Uterus (tissue), 4 donors: ENCODE measurements at places on chromosomes 5 and 9. TPM values are rescaled to one million over a fixed set of nuclear protein-coding genes. Genes with fewer than 3 reads are reported as not detected.

DNA sequence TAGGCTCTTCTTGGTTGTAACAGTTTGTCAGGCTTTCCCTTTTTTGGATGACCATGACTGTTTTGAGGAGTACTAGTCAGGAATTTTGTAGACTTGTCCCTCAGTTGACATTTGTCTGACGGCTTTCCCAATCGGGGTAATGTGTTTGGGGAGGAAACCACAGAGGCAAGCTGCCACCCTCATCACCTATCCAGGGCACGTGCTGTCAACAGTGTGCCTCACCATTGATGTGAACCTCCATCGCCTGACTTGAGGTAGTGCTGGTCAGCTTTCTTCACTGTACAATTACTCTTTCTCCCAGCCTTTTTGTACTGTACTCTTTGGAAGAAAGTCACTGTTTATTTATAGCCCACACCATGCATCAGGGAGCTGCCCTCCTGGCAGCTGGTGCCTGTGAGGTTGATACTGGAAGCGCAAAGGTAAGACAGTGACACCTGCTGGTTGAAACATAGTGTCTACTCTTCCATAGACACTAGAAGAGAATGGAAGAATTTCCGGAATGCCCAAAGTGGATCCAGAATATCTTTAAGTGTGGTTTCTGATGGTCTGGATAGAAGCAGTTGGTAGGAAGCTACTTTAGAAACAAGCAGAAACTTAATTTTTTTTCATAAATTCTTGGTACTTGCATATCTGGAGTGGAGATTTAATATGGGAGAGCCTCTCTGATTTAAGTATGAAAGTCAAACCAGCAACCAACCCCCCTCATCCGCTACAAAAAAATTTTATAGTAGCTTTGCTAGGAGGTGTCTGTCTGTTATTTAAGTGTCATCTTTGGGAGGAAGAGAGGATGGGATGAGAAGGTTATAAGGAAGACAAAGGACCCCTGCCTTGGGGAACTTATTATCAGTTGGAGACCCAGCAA, 69.3 kb downstream of the SNX30 start:
- no peaks in the 10 kb centered on the region for H3K4me1 ChIP-seq
- no peaks in the 10 kb centered on the region for H3K36me3 ChIP-seq
- no peak overlapping the region for H3K4me3 ChIP-seq
- no peaks in the 10 kb centered on the region for H3K27me3 ChIP-seq
- H3K27ac ChIP-seq, result no peak overlapping the region

- H3K4me3 ChIP-seq, result no peak overlapping the region
- DNase-seq, result no peak
- H3K27ac ChIP-seq, result no peak overlapping the region
- H3K4me1 ChIP-seq, result no peaks in the 10 kb centered on the region
Measured at GRCh38 chr9:249025-249424, 34.4 kb downstream of the DOCK8 start.

PCDHB4 gene
- total RNA-seq, result 4.2 TPM

- peaks cover 4% of the 10 kb centered on the region for H3K4me1 ChIP-seq
- no peaks in the 10 kb centered on the region for H3K36me3 ChIP-seq
- no peak overlapping the region for H3K4me3 ChIP-seq
- no peak overlapping the region for H3K27ac ChIP-seq
- no peak for DNase-seq
Measured at GRCh38 chr9:121559183-121559582, 59.5 kb upstream of the GGTA1 start.

DNA sequence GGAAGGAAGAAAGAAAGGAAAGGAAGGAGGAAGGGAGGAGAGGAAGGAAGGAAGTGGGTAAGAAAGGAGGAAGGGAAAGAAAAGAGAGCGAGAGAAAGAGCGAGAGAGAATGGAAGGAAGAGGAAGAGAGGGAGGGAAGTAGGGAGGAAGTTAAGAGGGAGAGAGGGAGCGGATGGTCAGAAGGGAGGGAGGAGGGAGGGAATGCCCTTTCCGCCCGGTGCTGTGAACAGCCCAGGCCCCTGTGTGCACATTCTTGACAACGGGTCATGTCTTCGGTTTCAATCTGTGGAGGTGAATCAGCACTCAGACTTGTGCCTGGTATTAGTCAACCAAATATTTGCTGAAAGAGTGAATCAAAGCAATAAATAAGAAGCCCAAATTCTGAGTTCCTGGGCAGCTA, 39.2 kb downstream of the PRUNE2 start:
- H3K4me1 ChIP-seq, result peaks cover 7% of the 10 kb centered on the region
- peak overlapping the region; percentile 93 for H3K27ac ChIP-seq
- H3K36me3 ChIP-seq, result no peaks in the 10 kb centered on the region

DNA sequence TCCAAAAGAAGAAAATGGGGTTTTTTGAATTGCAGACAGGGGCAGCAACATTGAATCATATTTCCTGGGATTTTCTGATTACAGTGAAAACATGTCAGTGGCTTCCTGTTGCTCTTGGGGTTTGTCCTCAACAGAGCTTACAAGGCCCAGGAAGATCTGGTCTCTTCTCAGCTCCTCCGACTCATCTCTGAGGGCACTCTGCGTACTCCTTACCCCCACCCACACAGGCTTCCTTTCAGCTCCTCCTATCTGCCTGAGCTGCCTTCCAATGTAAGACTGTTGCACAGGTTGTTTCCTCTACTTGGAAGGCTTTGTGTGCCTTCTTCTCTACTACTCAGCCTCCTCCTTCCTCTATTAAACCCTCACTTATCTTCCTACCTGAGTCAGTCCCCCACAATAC, 245.1 kb upstream of the MEF2C start:
- H3K4me1 ChIP-seq, result no peaks in the 10 kb centered on the region
- DNase-seq, result no peak
- H3K27ac ChIP-seq, result no peak overlapping the region

DNA sequence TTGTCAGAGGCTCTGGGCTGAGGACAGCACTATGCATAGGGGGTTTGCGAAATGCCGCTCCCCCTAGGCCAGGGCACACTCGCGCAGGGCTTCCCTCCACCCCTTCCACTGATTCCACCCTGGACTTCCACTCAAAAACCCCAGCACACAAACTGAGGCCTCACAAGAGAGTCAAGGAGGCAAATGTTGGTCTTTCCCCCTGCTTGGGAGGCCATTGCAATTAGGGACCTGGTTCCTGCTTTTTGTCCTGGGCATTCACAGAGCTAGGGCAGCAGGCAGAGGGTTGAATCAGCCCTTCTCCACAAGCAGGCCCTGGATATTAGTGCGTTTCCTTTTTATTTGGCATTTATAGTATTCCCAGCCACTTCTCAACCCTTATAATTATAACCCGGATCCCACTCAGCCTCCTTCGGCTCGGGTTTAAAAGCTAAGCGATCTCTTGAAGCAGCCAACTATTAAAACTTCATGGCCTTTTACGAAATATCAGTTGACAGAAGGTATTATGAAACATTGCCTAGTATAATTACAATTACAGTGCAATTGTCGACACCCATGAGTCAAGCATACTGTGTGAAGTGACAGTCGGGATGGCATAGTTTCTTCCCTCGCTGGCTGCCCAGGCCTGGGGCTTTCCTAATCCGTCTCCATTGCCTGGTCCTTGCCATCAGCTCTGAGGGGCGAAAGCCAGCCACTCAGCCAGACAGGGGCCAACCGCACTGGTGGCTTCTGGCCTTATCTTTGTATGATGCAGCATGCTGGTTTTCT, 285.5 kb upstream of the MAP3K1 start:
- no peak overlapping the region for H3K4me3 ChIP-seq
- no peak for DNase-seq
- no peaks in the 10 kb centered on the region for H3K4me1 ChIP-seq
- H3K27ac ChIP-seq, result no peak overlapping the region

DNA sequence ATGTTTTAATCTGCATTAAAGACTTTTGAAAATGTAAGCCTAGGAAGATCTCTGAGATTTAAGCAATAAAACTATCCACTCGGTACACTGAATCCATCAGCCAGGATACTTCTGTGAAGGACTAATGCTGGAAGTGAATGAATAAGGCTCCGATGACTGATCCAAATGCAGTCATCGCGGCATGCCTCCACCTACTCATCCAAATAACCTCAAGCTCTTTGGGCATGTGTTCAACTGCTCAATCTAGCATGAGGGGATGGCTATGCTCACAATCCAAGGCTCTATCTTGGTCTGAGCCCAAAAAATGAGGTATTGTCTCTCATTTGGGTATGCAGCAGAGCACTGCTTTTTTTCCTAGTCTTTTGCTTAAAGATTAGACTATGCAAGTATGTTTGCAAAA, 19.2 kb downstream of the MARCHF3 start:
- H3K4me3 ChIP-seq, result no peak overlapping the region
- H3K4me1 ChIP-seq, result no peaks in the 10 kb centered on the region
- DNase-seq, result no peak
- H3K27ac ChIP-seq, result no peak overlapping the region

KLF4 gene
- total RNA-seq, result 152 TPM

- no peak for DNase-seq
- H3K27me3 ChIP-seq, result no peaks in the 10 kb centered on the region
- no peak overlapping the region for H3K27ac ChIP-seq
- H3K4me3 ChIP-seq, result no peak overlapping the region
- H3K4me1 ChIP-seq, result no peaks in the 10 kb centered on the region
Measured at GRCh38 chr5:40442346-40442745, 237.4 kb upstream of the PTGER4 start.

DNA sequence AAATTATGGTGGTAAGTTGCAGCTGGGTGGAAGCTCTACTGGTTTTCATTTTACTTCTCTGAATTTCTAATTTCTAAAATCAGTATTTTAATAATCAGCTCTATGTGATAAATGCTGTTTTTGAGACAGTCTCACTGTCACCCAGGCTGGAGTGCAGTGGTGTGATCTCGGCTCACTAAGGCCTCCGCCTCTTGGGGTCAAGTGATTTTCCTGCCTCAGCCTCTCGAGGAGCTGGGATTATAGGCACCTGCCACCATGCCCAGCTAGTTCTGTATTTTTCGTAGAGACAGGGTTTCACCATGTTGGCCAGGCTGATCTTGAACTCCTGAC, 1.5 kb upstream of the RALGDS start:
- peak overlapping the region; percentile 88 for H3K27ac ChIP-seq
- no peak overlapping the region for H3K4me3 ChIP-seq
- no peak for DNase-seq
- H3K36me3 ChIP-seq, result no peaks in the 10 kb centered on the region
- H3K4me1 ChIP-seq, result no peaks in the 10 kb centered on the region

GRCh38 chr9:87500491-87501270, 3.0 kb downstream of the DAPK1 start:
- no peaks in the 10 kb centered on the region for H3K36me3 ChIP-seq
- no peak for DNase-seq
- H3K4me3 ChIP-seq, result no peak overlapping the region

DNA sequence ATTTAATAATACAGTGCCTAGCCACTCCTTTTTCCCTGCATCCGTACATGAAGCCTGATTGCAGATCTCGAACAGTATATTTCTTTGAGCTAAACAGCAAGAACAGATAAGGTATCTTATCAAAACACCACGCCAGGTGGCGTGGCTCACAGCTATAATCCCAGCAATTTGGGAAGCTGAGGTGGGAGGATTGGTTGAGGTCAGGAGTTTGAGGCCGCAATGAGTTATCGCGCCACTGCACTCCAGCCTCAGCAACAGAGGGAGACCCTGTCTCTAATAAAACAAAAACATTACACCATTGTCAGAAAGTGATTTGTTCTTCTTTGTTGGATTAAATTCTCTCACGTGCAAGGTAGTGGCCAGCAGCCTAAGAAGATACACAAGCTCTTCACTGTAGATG, 291.2 kb upstream of the DMRT1 start:
- H3K27ac ChIP-seq, result no peak overlapping the region
- no peaks in the 10 kb centered on the region for H3K36me3 ChIP-seq
- H3K27me3 ChIP-seq, result no peaks in the 10 kb centered on the region
- no peak overlapping the region for H3K4me3 ChIP-seq
- H3K4me1 ChIP-seq, result no peaks in the 10 kb centered on the region

CDH6 gene
- total RNA-seq, result 23.4 TPM

DNA sequence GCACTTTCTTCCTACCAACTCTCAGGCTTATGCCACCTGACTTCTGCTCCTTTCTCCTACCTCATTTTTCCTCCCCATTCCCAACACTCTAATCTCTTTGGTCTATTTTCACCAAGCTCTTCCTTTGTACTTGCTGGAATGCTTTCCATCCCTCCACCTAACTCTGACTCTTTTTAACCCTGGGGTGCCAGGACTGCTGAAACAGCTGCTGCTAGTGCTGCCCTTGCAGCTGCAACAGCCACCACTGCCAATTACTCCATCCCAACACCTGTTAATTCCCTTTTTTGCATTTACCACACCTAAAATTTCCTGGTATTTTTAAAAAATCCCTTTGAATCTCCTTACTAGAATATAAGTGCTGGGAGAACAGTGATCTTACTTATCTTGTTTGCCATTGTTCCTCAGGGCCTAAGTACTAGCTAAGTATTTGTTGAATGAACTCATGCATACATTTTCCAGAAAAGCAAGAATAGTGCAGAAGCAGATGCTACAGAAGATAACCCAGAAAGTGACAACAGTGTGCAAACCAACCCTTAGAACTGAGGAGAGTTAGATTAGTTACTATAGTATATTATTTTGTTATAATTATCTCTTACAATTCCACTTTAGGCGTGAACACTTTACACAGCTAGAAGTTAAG, 11.5 kb downstream of the NADK2 start:
- no peak overlapping the region for H3K27ac ChIP-seq
- no peaks in the 10 kb centered on the region for H3K36me3 ChIP-seq
- no peaks in the 10 kb centered on the region for H3K27me3 ChIP-seq
- peaks cover 4% of the 10 kb centered on the region for H3K4me1 ChIP-seq

CBY3 gene
- not detected for total RNA-seq

TLR4 gene
- total RNA-seq, result 25.6 TPM

SLC6A19 gene
- total RNA-seq, result not detected

DNA sequence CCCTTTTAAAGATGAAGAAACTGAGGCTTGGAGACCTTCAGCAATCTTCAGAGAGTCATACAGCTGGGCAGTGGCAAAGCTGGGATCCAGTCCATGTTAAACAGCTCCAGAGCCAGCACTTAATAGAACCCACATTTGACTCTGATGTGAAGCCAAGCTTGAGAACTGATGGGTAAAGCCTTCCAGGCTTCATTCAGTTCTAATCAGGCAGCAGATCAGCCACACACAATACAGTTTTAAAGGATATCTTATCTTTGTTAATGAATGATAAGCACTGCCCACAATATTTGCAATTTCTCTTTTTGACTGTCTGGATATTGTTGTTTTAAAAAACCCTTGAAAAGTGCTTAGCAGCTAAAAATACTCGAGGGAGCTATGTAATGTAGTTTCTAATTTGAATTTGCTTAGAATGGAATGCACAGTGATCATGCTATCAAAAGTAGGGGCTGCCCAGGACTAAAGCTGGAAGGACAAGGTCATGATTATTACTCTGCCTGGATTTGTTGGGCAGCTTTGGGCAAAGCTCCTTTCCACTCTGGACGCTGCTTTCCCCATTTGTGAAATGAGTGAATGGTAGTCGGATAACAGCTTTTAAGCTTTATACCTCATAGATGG, 31.3 kb upstream of the HTR4 start:
- no peak overlapping the region for H3K4me3 ChIP-seq
- no peaks in the 10 kb centered on the region for H3K27me3 ChIP-seq
- no peaks in the 10 kb centered on the region for H3K4me1 ChIP-seq
- no peak overlapping the region for H3K27ac ChIP-seq

DNA sequence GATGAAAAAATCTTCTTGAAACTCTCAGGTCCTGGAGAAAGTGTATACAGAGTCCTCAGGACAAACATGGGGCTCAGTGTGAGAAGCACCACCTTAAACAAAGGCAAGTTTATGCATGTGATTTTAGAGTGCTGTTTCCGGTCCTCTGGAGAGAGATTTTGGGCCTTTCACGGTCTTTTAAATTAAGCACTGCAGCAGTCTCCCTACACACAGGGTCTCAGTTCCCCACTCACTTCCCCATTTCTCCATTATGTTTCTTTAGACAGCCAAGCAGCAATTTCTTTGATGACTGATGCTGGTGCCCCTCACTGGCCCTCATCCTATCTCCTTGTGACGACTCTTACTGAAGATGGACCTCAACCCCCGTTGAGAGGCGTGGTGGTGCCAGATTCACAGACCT, 220.2 kb upstream of the CLINT1 start:
- H3K4me3 ChIP-seq, result no peak overlapping the region
- no peak for DNase-seq
- no peaks in the 10 kb centered on the region for H3K27me3 ChIP-seq
- H3K27ac ChIP-seq, result no peak overlapping the region
- H3K36me3 ChIP-seq, result no peaks in the 10 kb centered on the region
- H3K4me1 ChIP-seq, result no peaks in the 10 kb centered on the region
